RWPE2 (cell line): ENCODE measurements at places on chromosomes 13 and 19.

GRCh38 chr13:99151516-99151915 lies 49.1 kb upstream of the UBAC2 start:
- no peaks in the 10 kb centered on the region for H3K27me3 ChIP-seq
- DNase-seq: peak; percentile 79
- peak overlapping the region; percentile 89 for H3K27ac ChIP-seq
- peaks cover 34% of the 10 kb centered on the region for H3K4me1 ChIP-seq
- H3K4me3 ChIP-seq: no peak overlapping the region

- H3K4me3 ChIP-seq: no peak overlapping the region
- H3K4me1 ChIP-seq: peaks cover 4% of the 10 kb centered on the region
- DNase-seq: no peak
- H3K36me3 ChIP-seq: no peaks in the 10 kb centered on the region
- H3K27ac ChIP-seq: no peak overlapping the region
- no peaks in the 10 kb centered on the region for H3K27me3 ChIP-seq
Measured at GRCh38 chr13:89763005-89763404, 1584.5 kb upstream of the MIR17HG start.

DNA sequence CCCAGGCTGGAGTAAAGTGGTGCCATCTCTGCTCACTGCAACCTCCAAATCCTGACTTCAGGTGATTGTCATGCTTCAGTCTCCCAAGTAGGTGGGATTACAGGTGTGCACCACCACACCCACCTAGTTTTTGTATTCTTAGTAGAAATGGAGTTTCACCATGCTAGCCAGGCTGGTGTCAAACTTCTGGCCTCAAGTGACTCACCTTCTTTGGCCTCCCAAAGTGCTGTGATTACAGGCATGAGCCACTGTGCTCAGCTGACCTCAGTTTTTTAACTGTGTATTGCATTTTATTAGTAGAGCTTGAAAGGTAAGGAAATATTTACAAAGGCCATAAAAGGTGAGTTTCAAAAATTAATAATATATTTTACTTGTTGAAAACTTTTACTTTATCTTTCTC lies 2.3 kb downstream of the ZNF726 start:
- H3K27me3 ChIP-seq: no peaks in the 10 kb centered on the region
- DNase-seq: no peak
- peaks cover 16% of the 10 kb centered on the region; the same call in 1 of the 2 replicates for H3K36me3 ChIP-seq

DNA sequence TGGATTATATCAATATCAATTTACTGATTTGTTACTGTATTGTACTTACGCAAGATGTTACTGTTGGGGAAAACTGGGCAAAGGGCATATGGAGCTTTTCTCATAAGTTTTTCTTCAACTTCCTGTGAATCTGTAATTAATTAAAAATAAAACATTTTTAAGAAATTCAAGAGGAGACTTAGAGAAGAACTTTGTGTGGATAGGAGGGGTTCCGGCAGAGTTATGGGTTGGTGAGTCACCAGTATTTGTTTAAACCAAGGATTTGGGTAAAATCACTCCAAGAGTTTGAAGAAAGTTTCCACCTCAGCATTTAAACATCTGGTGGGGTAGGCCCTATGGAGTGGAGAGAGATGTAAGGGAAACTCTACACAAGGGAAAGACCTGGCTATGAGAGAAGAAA lies 379.6 kb downstream of the TSHZ3 start:
- no peaks in the 10 kb centered on the region for H3K4me1 ChIP-seq
- no peak overlapping the region for H3K4me3 ChIP-seq
- no peaks in the 10 kb centered on the region for H3K27me3 ChIP-seq
- H3K36me3 ChIP-seq: no peaks in the 10 kb centered on the region
- H3K27ac ChIP-seq: no peak overlapping the region
- no peak for DNase-seq

GRCh38 chr13:34734932-34735331 lies 207.1 kb upstream of the NBEA start:
- no peaks in the 10 kb centered on the region for H3K36me3 ChIP-seq
- DNase-seq: no peak
- no peak overlapping the region for H3K4me3 ChIP-seq
- no peaks in the 10 kb centered on the region for H3K4me1 ChIP-seq

DNA sequence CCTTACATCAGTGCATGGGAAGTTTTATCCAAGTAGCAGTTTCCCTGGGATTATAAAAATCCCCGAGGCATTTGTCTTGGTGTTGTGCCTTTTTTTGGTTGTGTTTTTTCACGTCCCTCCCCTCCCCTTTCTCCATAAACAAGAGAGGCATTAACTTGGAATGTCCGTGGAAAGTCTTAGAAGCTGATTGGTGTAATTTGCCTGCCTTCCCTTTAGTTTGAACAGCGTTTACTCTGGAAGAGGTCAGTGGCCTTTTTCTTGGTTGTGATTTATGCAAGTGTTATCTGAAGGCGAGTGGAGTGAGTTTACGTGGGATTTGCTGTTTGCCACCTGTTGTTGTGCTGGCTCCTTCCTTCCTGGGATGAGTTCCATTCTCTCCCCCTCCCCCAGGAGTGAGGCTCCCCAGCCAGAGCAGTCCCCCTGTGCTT lies 7.2 kb downstream of the ACTN4 start:
- peaks cover 86% of the 10 kb centered on the region for H3K4me1 ChIP-seq
- no peak for DNase-seq
- peak overlapping the region; percentile 100 for H3K27ac ChIP-seq
- H3K4me3 ChIP-seq: no peak overlapping the region
- no peaks in the 10 kb centered on the region for H3K27me3 ChIP-seq

DNA sequence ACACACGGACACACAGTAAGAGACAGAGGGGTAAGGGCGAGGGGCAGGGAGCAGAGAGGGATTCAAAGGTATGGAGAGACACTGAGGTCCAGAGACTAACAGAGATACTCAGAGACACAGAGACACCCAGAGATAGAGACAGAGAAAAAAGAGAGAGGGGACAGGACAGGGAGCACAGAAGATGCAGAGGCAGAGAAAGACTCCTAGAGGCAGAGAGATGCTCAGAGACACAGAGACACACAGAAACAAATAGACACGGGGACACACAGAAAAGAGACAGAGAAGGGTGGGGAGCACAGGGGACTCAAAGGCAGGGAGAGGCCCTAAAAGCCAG lies 39.8 kb downstream of the DEDD2 start:
- H3K36me3 ChIP-seq: no peaks in the 10 kb centered on the region
- DNase-seq: no peak
- no peak overlapping the region for H3K4me3 ChIP-seq
- H3K27ac ChIP-seq: no peak overlapping the region
- H3K4me1 ChIP-seq: no peaks in the 10 kb centered on the region
- H3K27me3 ChIP-seq: peaks cover 43% of the 10 kb centered on the region

- peak overlapping the region; percentile 74 for H3K27ac ChIP-seq
- peak overlapping the region; percentile 100 for H3K4me3 ChIP-seq
- peaks cover 6% of the 10 kb centered on the region for H3K4me1 ChIP-seq
- H3K36me3 ChIP-seq: peaks cover 4% of the 10 kb centered on the region; the same call in 1 of the 2 replicates
- no peaks in the 10 kb centered on the region for H3K27me3 ChIP-seq
Measured at GRCh38 chr19:10872546-10873107, 1.3 kb downstream of the CARM1 start.

DNA sequence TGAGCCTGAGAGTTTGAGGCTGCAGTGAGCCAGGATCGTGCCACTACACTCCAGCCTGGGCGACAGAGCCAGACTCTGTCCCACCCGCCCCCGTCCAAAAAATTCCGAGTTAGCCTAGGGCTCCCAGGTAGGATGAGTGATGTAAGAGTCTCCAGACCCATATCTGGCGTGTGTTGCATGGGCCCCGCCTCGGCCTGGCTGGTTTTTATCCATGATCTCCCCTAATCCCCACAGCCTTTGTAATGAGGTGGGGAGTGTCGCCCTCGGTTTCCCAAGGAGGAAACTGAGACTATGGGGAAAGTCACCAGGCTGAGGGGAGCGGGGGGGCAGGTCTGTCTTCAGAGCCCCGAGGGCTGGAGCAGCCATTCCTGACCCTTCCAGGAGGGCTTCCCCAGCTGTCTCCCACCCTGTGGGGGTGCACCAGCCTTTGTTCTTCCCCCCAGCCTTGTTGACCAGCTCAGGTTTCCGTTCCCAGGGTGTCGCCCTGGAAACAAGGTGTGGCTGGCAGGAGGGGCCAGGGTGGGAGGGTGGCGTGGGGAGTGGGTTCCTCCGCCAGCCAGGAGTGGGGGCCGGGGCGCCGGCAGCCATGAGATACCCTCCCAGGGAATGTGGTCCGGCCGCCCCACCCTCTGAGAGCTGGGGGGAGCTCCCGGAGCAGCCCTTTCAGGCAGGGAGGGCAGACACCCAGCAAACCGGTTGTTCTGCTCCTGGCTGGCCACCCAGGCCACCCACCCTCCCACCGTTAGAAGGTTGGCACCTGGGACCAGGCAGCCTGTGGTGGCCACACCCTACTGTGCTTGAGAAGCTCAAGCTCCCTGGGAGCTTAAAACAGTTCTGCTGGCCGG lies 11.5 kb downstream of the MYH14 start:
- no peak for DNase-seq
- H3K36me3 ChIP-seq: no peaks in the 10 kb centered on the region
- no peaks in the 10 kb centered on the region for H3K27me3 ChIP-seq
- H3K4me3 ChIP-seq: no peak overlapping the region
- no peak overlapping the region for H3K27ac ChIP-seq
- H3K4me1 ChIP-seq: no peaks in the 10 kb centered on the region

DNA sequence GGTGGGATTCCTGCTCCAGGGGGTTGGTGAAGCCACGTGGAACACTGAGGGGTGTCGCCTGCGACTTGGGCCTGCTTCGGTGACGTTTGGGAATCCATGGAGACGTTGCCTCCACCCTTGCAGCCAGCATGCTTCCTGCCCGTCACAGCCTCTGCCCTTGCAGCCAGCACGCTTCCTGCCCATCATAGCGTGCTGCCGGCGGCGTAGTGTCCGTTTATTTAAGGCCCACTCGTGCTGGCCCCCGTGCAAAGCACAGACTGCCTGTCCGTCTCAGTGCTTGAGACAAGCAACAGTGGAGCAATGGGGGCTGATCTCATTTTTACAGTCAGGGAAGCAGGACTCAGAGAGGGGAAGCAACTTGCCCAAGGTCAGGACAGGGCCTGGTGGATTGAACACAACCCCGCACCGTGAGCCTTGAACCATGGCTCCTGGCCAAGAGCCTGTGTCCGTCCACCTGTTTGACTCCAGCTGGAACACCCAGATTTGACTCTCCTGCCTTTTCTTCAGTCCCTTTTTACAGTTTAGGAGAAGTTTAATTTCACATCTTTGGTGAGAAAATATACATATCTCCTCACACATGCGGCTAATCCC lies 149.6 kb downstream of the TEX29 start:
- H3K27ac ChIP-seq: no peak overlapping the region
- no peak overlapping the region for H3K4me3 ChIP-seq
- H3K36me3 ChIP-seq: no peaks in the 10 kb centered on the region
- no peak for DNase-seq
- H3K4me1 ChIP-seq: no peaks in the 10 kb centered on the region

DNA sequence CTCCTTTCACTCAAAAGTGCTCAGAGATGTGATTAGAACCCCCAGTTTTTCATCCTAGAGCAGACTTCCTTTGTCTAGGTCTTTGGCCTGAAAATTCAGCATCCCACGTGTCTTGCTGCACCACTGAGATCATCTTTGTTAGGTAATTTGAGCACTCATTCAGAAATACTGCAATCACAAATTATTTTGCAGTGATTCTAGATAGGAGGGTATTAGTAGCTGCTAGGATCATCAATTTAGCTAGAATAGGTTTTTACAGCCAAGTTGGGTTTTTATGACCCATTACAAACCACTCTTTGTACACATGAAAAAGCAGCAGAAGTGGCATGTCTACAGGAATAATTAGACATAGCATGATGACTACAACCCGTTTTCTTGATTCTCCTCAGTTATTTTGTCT lies 219.6 kb downstream of the GPC6 start:
- no peak for DNase-seq
- no peaks in the 10 kb centered on the region for H3K36me3 ChIP-seq
- H3K4me1 ChIP-seq: peaks cover 6% of the 10 kb centered on the region

- no peaks in the 10 kb centered on the region for H3K27me3 ChIP-seq
- H3K27ac ChIP-seq: no peak overlapping the region
- DNase-seq: no peak
- H3K36me3 ChIP-seq: peaks cover 58% of the 10 kb centered on the region
Measured at GRCh38 chr19:39420769-39421168, 8.3 kb downstream of the PLEKHG2 start.

- DNase-seq: no peak
- no peaks in the 10 kb centered on the region for H3K27me3 ChIP-seq
Measured at GRCh38 chr13:100234524-100235136, 145.7 kb downstream of the PCCA start.

DNA sequence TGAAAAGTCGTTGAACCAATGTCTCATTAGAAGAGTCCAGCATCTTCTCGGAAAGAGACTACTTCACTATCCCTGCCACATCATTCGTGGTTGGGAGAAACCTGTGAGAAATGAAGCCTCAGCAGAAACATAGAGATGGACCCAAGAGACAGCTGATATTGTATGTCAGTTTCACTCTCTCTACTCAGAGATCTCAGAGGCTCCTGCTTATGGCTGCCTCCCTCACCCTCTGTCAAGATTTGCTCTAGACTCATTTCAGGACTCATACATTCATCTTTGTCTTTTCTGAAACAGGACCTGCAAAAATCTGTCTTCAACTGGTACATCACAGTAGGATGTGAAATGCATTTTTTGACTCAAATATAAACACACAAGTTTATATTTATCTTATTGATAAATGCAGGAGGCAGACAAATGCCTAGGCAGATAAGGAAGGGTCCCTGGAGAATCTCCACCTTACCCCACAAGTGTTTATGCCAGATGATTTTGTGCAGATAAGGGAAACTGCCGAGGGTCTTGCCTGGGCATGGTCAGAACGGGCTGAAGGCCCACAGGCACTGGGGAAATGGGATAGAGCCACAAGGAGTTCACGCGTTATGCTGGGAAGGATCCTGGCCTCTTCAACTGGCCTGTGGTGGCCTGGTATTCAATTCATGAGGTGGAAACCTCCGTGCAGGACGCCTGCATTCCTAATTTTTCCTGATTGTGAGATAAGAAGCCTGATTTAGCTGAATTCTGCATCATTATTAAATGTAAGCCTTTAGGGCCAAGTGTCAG lies 1834.0 kb upstream of the PCDH20 start:
- no peak overlapping the region for H3K4me3 ChIP-seq
- H3K27ac ChIP-seq: no peak overlapping the region
- no peaks in the 10 kb centered on the region for H3K36me3 ChIP-seq
- H3K4me1 ChIP-seq: no peaks in the 10 kb centered on the region
- no peak for DNase-seq

DNA sequence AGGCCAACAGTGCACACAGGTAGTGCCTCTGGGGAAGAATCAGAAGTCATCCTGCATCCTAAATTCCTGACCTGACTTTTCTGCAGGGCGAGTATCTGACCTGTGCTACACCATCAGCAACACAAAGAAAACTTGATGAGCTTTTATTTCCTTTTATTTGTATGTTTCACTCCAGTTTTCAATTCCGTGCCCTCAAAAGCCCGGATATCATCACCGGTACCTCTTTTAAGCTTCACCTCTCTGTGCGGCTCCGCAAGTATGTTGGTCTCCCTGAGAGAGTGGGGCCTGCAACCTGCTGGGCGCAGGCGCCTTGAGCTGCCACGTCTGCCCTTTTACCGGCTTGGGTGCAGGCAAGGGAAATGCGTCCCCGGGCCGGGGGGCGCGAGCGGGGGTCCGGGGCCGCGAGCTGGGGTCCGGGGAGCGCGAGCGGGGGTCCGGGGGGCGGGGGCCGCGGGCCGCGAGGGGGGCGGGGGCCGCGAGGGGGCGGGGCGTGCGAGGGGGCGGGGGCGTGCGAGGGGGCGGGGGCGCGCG lies 4.3 kb upstream of the DUXA start:
- no peak overlapping the region for H3K27ac ChIP-seq
- no peak for DNase-seq
- no peaks in the 10 kb centered on the region for H3K36me3 ChIP-seq
